Sigmoid colon (tissue), 7 donors: ENCODE measurements at places on chromosomes 3 and 15.

- no peaks in the 10 kb centered on the region for H3K4me1 ChIP-seq
- no peak overlapping the region for H3K4me3 ChIP-seq
- H3K27ac ChIP-seq, result no peak overlapping the region
Measured at GRCh38 chr3:155435821-155436220, 142.3 kb upstream of the STRIT1 start.

- no peak overlapping the region for H3K27ac ChIP-seq
- DNase-seq, result no peak
- no peaks in the 10 kb centered on the region for H3K4me1 ChIP-seq
- H3K27me3 ChIP-seq, result no peaks in the 10 kb centered on the region
- H3K4me3 ChIP-seq, result no peak overlapping the region
Measured at GRCh38 chr3:144127700-144128099, 156.1 kb downstream of the DIPK2A start.

- H3K36me3 ChIP-seq, result no peaks in the 10 kb centered on the region
- H3K4me1 ChIP-seq, result no peaks in the 10 kb centered on the region
- no peak for DNase-seq
- no peak overlapping the region for H3K4me3 ChIP-seq
- H3K27ac ChIP-seq, result no peak overlapping the region
- no peaks in the 10 kb centered on the region for H3K27me3 ChIP-seq
Measured at GRCh38 chr3:195094191-195094921, 176.6 kb downstream of the XXYLT1 start.

GRCh38 chr3:157544501-157545130 is 41.4 kb upstream of the VEPH1 start:
- DNase-seq, result no peak
- no peak overlapping the region for H3K4me3 ChIP-seq
- H3K27ac ChIP-seq, result no peak overlapping the region

GRCh38 chr3:30578479-30578878 is 27.9 kb upstream of the TGFBR2 start:
- H3K4me1 ChIP-seq, result peaks cover 20% of the 10 kb centered on the region
- peak overlapping the region; percentile 11 for H3K27ac ChIP-seq
- H3K27me3 ChIP-seq, result no peaks in the 10 kb centered on the region
- H3K36me3 ChIP-seq, result no peaks in the 10 kb centered on the region
- H3K4me3 ChIP-seq, result no peak overlapping the region
- peak; percentile 77 for DNase-seq

GRCh38 chr3:122562923-122563716 is 980 bp downstream of the PARP9 start:
- H3K36me3 ChIP-seq, result peaks cover 3% of the 10 kb centered on the region
- peak overlapping the region; percentile 81 for H3K4me3 ChIP-seq
- peak overlapping the region; percentile 93 for H3K27ac ChIP-seq
- peaks cover 53% of the 10 kb centered on the region for H3K4me1 ChIP-seq
- H3K27me3 ChIP-seq, result no peaks in the 10 kb centered on the region
- no peak for DNase-seq

GRCh38 chr3:59908701-59909100 is 858.9 kb upstream of the CFAP20DC start:
- no peaks in the 10 kb centered on the region for H3K36me3 ChIP-seq
- no peaks in the 10 kb centered on the region for H3K27me3 ChIP-seq
- no peak overlapping the region for H3K4me3 ChIP-seq
- no peak overlapping the region for H3K27ac ChIP-seq

DNA sequence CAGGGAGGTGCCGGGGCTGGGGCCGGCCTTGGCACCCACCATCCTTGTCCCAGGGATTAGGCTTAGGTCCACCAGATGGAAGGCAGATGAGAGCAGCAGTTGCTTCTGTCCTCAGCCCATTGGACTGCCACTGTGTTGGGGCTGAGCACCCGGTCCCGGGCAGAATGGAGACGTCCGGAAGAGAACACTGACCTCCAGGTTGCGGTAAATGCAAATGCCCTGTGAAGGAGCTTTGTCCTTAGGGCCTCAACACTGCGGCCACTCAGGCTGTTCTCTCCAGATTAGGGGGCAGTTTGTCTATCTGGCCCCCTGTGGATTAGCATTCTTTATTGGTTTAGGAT is at the start of gene SERINC4:
Gene SERINC4, minus strand, starts transcription at position 276 of the 341 bp plus-strand sequence. Its CDS starts 234 bp downstream, at position 42.
- H3K36me3 ChIP-seq, result peaks cover 34% of the 10 kb centered on the region
- DNase-seq, result no peak
- peak within 1 kb of the TSS; percentile 76 for H3K4me3 ChIP-seq

GRCh38 chr15:85725564-85725963 is 69.2 kb downstream of the KLHL25 start:
- peak overlapping the region; percentile 84 for H3K27ac ChIP-seq
- no peak for DNase-seq
- no peak overlapping the region for H3K4me3 ChIP-seq

DNA sequence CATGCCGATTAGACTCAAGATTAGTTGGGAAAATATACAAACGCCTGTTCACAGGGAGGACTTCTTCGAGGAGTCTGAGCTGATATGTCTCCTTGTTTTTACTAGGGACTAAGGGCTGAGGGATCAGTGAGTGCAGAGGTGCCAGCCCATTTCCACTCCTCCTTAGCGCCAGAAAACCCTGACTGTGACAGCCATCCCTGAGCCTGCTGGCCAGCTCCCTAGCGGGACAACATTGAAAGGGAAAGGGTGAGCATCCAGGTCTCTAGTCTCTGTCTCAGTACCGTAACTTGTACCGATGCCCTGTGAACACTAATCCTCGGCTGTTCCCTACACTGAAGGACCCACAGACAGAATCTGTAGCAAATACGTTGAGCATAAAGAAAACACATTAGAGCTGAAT is 243.4 kb downstream of the WNT5A start:
- H3K36me3 ChIP-seq, result no peaks in the 10 kb centered on the region
- no peak for DNase-seq
- H3K4me1 ChIP-seq, result no peaks in the 10 kb centered on the region
- H3K4me3 ChIP-seq, result no peak overlapping the region
- H3K27ac ChIP-seq, result no peak overlapping the region
